ENCODE measurements at places on chromosomes 2 and 18. TPM values are rescaled to one million over a fixed set of nuclear protein-coding genes. Genes with fewer than 3 reads are reported as not detected.

GPBAR1 gene
- total RNA-seq, result 22.2 TPM

MAPRE3 gene
- total RNA-seq, result 19.9 TPM

SLC9A4 gene
- not detected for total RNA-seq

SCN7A gene
- 12.1 TPM for total RNA-seq

MAL gene
- 2.3 TPM for total RNA-seq

LAPTM4A gene
- total RNA-seq, result 264 TPM

GPAT2 gene
- total RNA-seq, result 5.9 TPM

HDAC4 gene
- 36.0 TPM for total RNA-seq

TTC39C gene
- 49.8 TPM for total RNA-seq

NEU2 gene
- total RNA-seq, result not detected

AQP12A gene
- not detected for total RNA-seq

ASB18 gene
- not detected for total RNA-seq

MC4R gene
- not detected for total RNA-seq

SAG gene
- total RNA-seq, result not detected

GLI2 gene
- 0.96 TPM for total RNA-seq

DNER gene
- total RNA-seq, result 1.6 TPM

NXPH2 gene
- not detected for total RNA-seq

DTNA gene
- total RNA-seq, result 17.9 TPM

CDH19 gene
- 0.98 TPM for total RNA-seq

HES6 gene
- total RNA-seq, result 4.7 TPM

SLC5A7 gene
- total RNA-seq, result under 0.01 TPM

ST8SIA5 gene
- 0.29 TPM for total RNA-seq

CTIF gene
- 78.9 TPM for total RNA-seq

VAMP8 gene
- 127 TPM for total RNA-seq

PLGLB1 gene
- not detected for total RNA-seq

CRYBA2 gene
- not detected for total RNA-seq

ANO7 gene
- total RNA-seq, result not detected

GULP1 gene
- total RNA-seq, result 47.9 TPM

DNAJC5G gene
- total RNA-seq, result not detected

TMEM247 gene
- not detected for total RNA-seq

AQP12B gene
- not detected for total RNA-seq

UGT1A8 gene
- total RNA-seq, result not detected

RHBDD1 gene
- total RNA-seq, result 20.0 TPM

LOXL3 gene
- total RNA-seq, result 7.8 TPM

CDCA7 gene
- total RNA-seq, result 3.2 TPM

EGR4 gene
- total RNA-seq, result not detected

SNTG2 gene
- 7.4 TPM for total RNA-seq

UGT1A4 gene
- not detected for total RNA-seq

PTPN4 gene
- 49.6 TPM for total RNA-seq

ESCO1 gene
- 14.2 TPM for total RNA-seq

CHMP1B gene
- total RNA-seq, result 44.8 TPM

TMEM200C gene
- total RNA-seq, result 0.16 TPM

NAT8 gene
- not detected for total RNA-seq

ALPP gene
- total RNA-seq, result not detected
